ENCODE measurements at places on chromosomes 11 and 22. TPM values are rescaled to one million over a fixed set of nuclear protein-coding genes. Genes with fewer than 3 reads are reported as not detected.

DNA sequence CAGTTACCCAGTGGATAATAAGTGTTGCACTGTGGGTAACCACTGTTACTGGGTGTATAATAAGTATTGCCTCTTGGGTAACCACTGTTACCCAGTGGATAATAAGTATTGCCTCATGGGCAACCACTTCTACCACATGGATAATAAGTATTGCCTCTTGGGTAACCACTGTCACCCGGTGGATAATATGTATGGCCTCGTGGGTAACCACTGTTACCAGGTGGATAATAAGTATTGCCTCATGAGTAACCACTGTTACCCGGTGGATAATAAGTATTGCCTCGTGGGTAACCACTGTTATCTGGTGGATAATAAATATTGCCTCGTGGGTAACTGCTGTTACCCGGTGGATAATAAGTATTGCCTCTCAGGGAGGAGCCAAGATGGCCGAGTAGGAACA is 29.7 kb upstream of the NXPE4 start:
- DNase-seq = no peak

The LYVE1 gene
- total RNA-seq = not detected

The TRPT1 gene
- total RNA-seq = 26.5 TPM

DNA sequence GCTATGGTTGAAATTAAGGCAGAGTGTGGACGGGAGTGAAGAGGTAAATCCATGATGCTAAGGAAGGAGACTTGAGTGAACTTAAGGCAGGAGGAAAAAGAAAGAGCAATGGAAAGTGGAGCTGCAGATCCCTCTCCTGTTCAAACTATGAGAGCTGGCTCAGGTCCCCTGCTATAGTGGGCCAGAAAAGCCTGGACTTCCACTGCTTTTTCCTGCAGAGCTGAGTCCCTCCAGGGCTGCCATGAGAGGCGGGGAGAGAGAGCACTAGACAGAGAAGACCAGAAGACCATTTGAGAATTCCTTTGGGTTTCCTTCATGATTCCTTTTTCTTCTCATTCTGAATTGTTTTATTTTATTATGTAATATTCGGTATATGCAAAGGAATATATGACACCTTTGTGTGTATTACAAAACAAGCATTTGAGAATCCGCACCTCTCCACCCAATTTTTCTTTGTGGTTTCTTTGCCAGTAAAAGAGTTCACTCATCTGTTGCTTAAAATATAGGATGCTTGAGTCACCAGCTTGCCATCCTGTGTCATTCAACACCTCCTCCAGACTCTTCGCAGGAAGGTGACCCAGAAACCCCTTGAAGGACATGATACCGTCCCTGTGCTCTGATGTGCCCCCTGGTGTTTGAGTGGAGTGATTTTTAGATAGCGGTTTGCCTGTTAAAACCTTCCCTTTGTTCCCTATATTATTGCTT is 24.4 kb downstream of the SREBF2 start:
- DNase-seq = peak; percentile 81

GRCh38 chr11:101083335-101083734 is 46.3 kb downstream of the PGR start:
- no peak for DNase-seq

The CDC42EP1 gene
- total RNA-seq = not detected

GRCh38 chr11:1639102-1639620 is 9.6 kb downstream of the KRTAP5-5 start:
- no peak for DNase-seq

The TENM4 gene
- not detected for total RNA-seq

GRCh38 chr11:68373815-68374501 is 61.6 kb downstream of the LRP5 start:
- no peak for DNase-seq

The ADSL gene
- 130 TPM for total RNA-seq

The ARL14EP gene
- 47.6 TPM for total RNA-seq

Data from activated CD4-positive, alpha-beta T cell treated with anti-CD3 and anti-CD28 coated beads, Interleukin-2, amount 10 ng/mL, durations not matched to agents 7 days and 5 days (primary cell).